ENCODE measurements at places on chromosomes 6 and 20.
A peak's percentile ranks its signal among the peaks of the same experiment; 100 is the strongest.

DNA sequence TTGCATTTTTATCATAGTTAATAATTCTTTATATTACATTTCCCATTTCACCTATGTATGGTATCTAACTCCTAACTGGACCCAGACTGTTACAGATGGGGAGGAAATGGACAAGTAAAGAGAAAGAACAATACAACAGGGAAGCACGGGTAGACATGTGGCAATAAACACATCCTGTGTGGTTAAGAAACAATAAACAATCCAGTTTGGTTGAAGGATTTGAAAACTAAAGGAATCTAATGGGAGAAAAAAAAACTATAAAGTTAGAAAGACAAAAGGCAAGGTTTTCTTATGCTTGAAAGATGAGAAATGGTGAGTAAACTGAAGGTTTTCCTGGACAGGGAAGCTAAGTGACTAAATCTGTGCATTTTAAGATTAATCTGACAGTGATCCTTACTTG, 34.9 kb upstream of the ALDH8A1 start:
- no peak for DNase-seq

DNA sequence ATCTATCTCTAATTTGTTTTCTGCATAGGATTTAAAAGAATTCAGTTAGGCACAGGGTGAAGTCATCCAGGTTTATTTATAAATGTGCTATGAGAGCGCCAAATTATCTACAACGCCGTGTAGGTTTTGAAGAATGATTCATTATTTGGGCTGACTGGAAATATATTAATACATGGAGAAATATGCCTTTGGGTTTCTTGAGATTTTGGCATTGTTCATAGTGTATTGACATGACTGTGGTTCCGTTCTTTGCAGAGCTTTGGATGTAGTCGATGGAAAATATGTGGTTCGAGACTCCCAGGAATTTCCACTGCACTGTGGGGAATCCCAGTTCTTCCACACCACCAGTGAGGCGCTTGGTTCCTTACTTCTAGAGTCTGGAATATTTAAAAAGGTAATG, 90.9 kb downstream of the CRYBG1 start:
- no peak for DNase-seq

GRCh38 chr6:128990360-128990759, 107.4 kb downstream of the LAMA2 start:
- DNase-seq = no peak

GRCh38 chr6:49409951-49410542, 53.0 kb downstream of the MMUT start:
- peak; percentile 40 for DNase-seq

GRCh38 chr6:133610227-133610840, 278.6 kb upstream of the TCF21 start:
- DNase-seq = no peak

GRCh38 chr6:113402544-113402943, 454.6 kb upstream of the MARCKS start:
- DNase-seq = no peak
